NCI-H1092 treated with DMSO at 0.1 percent for 48 hours (cell line): ENCODE measurements at places on chromosomes 3 and 15.
A peak's percentile ranks its signal among the peaks of the same experiment; 100 is the strongest.

- no peak for DNase-seq
Measured at GRCh38 chr3:114219741-114220140, 17.6 kb downstream of the ZNF80 start.

GRCh38 chr15:81092559-81092902, 41.5 kb upstream of the CFAP161 start:
- no peak for DNase-seq

DNA sequence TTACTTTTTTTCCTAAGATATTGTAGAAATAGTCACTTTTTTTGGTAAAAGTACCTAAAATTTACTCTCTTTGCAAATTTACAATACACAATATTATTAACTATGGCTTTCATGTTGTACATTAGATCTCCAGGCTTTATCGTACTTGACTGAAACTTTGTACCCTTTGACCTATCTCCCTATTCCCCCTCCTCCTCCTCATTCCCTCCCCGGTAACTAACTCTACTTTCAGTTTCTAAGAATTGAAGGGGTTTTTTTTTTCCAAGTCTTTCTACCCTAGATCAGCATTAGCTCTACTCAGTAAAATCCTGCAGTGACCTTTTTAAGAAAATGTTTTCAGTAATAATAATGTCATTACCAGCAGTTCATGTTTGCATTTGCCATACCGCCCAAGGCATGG, 10.1 kb downstream of the HACL1 start:
- no peak for DNase-seq

DNA sequence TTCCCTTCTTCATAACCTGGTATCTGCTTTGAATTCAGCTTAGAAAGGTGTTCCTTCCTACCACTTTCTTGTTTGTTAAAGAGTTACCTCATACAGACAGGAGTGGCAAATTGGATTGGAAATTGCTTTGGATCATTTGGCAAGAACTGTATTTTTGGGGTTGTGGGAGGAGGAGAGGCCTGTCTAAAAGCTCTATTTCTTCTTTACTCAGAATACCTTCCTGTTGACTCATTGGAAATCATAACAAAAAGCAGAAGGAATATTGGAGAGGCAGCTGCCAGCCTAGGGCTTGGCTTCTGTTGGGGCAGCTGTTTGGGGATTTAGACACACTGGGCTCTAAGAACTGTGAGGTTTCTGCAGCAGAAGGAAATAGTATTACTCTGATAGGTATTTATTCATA, 14.2 kb downstream of the IQGAP1 start:
- peak; percentile 41 for DNase-seq

DNA sequence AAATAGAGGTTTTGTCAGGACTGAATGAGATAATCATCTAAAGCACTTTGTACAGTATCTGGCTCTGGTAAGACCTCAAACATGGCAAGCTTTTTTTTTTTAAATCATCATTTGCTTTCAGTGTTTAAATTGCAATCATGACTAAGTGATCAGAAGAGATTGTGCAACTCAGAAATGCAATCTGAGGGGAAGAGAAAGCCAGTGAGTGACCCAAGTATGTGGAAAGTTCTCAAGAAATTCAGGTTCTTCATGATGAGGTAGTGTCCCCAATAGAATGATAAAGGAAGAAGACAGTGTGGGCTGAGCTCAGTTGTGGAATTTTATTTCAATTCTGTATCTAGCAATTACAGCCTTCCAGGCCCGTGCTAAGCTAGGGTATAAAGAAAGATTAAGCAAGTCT, 132.2 kb upstream of the TBC1D5 start:
- no peak for DNase-seq

DNA sequence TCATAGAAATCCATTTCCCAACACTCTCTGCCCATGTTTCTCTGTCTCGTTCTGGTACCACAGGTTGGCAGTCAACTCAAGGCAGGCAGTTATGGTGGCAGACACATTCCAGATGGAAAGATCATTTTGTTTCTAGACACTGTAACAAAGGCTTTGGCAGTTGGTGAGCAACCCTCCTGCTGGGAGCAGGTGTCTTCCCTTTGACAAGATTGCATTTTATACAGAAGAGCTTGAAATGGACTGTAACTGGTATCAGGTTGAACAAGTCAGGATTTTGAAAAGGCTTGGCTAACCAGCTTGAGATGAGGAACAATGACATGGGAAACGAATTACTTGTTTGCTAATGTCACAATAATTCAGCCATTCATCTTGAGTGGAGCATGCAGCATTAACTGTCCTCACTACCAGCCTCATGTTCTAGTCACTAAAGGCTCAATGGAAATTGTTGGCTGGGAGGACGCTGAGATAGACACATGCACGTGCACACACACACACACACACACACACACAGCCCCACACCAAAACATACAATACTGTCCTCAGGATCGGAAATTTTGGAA, 170.0 kb downstream of the SEMA6D start:
- DNase-seq: peak; percentile 76
